ENCODE measurements at places on chromosomes 2 and 18.

GRCh38 chr2:102672107-102672776 lies 52.9 kb downstream of the SLC9A2 start:
- H3K27me3 ChIP-seq: no peaks in the 10 kb centered on the region
- no peak overlapping the region for H3K27ac ChIP-seq
- no peaks in the 10 kb centered on the region for H3K4me1 ChIP-seq
- H3K36me3 ChIP-seq: no peaks in the 10 kb centered on the region
- DNase-seq: no peak
- H3K4me3 ChIP-seq: no peak overlapping the region

DNA sequence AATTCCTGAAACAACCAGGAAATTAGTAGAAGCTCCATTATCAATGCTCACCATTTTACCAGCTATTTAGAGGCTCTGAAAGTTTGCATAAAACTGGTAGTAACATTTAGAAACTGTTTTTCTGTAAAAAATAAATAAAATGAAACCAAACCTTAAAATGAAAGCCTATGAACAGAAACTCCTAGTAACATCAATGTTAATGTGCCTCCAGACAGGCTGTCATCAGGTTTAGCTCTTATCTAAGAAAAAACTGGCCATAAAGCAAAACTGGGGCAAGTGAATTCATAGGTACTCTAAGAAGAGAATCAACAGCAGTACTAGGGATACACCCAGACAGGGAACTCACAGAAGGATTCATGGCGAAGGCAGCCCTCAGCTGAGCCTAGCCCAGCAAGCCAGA lies 8.0 kb downstream of the E2F6 start:
- no peaks in the 10 kb centered on the region for H3K27me3 ChIP-seq
- H3K36me3 ChIP-seq: peaks cover 65% of the 10 kb centered on the region
- no peak overlapping the region for H3K27ac ChIP-seq

DNA sequence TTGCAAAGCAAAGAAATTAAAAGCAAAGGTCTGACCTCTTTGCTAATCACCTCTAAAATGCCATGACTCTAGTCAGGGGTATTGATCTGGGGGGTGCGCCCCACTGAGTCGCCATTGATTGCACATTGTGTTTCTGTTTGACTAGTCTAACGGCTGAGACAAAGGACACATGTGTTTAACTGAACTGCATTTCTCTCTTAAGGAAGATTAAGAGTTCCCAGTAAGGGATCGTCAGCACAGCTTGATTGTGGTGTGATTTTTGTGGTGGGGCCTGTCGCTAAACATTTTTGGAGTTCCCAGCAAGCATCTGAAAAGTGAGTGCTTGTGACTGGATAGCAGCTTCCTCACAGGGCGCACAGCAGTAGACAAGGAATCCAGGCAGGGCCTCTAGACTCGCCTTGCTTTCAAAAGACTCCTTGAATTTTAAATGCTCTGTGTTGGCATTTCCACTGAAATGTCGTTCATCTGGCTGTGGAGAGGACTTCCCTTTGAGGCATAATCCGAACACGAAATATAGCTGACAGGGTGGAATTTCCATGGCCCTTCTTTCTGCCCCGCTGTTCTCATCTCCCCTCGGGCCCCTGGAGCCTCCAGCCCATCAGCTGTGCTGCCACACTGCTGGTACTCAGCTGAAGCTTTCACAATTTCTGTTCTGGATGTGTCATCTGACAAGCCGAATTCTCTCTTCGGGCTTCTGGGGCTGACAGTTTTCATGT lies 126.3 kb downstream of the FAM168B start:
- DNase-seq: no peak
- H3K27me3 ChIP-seq: no peaks in the 10 kb centered on the region
- no peaks in the 10 kb centered on the region for H3K36me3 ChIP-seq
- H3K4me1 ChIP-seq: no peaks in the 10 kb centered on the region

DNA sequence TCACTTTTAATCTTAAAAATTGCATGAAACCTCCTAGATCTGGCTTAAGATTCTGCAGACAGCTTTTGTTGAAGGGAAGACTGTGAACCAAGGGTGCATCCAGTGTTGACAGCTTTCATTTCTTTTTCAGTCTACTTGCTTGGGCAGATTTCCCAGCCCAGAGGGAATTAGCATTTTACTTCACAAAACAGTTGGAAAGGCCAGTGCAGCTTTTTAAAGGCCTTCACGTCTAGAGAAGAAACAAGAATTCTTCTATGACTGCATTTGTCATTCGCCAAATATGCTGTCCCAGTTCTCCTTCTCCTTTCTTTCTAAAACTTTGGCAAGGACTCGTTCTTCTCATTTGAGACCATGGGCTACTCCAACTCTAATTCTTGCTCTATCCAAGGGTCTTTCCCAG lies 17.4 kb downstream of the NTSR2 start:
- no peak overlapping the region for H3K4me3 ChIP-seq
- H3K4me1 ChIP-seq: no peaks in the 10 kb centered on the region
- DNase-seq: no peak
- no peaks in the 10 kb centered on the region for H3K27me3 ChIP-seq

GRCh38 chr2:185608799-185609198 lies 129.8 kb upstream of the FSIP2 start:
- no peaks in the 10 kb centered on the region for H3K27me3 ChIP-seq
- H3K36me3 ChIP-seq: no peaks in the 10 kb centered on the region
- no peaks in the 10 kb centered on the region for H3K4me1 ChIP-seq
- H3K27ac ChIP-seq: no peak overlapping the region

- H3K27ac ChIP-seq: no peak overlapping the region
- H3K4me1 ChIP-seq: no peaks in the 10 kb centered on the region
- no peak overlapping the region for H3K4me3 ChIP-seq
- H3K27me3 ChIP-seq: no peaks in the 10 kb centered on the region
- no peak for DNase-seq
These were observed 2159.1 kb upstream of the CELF4 start for GRCh38 chr18:39724652-39725051.

DNA sequence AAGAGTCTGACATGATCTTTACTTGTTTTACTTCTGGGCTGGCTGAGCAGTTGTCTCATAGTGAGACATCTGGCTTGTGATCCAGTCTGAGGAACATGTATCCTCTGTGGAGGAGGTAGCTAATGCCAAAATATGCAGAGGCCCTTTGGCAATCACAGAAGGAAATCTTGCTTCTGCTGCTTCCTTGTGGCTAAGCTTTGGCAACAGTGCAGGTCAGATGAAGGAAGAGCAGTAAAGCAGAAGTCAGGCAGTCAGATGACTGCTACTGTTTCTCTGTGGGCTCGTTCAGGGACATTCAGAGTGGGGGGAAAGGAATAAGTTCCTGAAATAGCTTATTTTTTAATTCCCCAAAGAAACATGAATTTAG lies 22.3 kb downstream of the DOK1 start:
- H3K4me1 ChIP-seq: peaks cover 8% of the 10 kb centered on the region
- H3K27me3 ChIP-seq: no peaks in the 10 kb centered on the region
- H3K36me3 ChIP-seq: no peaks in the 10 kb centered on the region
- no peak overlapping the region for H3K4me3 ChIP-seq

DNA sequence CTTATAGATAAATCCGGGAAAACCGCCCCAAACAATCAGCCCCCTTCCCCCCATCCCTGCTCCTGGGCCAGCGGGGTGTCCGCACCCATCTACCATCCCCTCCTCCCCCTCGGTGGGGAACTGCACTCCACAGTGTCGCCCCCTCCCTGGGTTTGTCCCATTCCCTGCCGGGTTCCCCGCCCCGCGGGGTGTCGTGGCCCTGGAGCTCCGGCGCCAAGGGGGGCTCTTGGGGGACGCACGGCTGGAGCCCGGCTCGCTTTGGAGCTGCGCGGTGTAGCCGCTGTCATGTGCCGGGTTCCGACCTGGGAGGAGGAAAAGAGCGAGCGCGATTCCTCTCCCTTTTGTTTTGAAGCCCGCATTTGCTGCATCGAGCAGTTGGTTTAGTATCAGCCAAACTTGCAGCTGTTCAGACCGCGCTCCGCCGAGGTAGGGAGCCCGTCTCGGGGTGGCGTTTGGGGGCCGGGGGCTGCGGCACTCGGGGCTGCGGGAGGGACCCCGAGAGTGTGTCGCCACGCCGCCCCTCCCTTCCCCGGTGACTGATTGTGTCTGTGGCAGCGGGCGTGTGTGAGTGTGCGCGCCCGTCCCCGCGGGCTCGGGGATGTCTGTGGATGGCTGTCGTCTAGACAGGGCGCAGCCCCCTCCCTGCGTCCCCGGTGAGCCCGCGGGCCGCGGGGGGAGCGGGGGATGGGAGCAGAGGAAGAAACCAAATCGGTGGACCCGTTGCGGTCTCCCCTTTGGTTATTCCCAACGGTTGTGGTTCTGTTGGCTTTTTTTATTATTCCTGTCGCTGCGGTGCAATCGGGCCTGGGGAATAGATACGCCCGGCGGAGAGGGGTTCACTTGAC lies 797 bp downstream of the CTIF start:
- peak overlapping the region; percentile 76 for H3K4me3 ChIP-seq
- H3K27me3 ChIP-seq: no peaks in the 10 kb centered on the region
- peak; percentile 67 for DNase-seq
- peaks cover 7% of the 10 kb centered on the region for H3K4me1 ChIP-seq

- peaks cover 7% of the 10 kb centered on the region for H3K27me3 ChIP-seq
- DNase-seq: no peak
- no peak overlapping the region for H3K27ac ChIP-seq
- H3K36me3 ChIP-seq: no peaks in the 10 kb centered on the region
These were observed 156.3 kb upstream of the NT5C1B start for GRCh38 chr2:18745431-18746272.

GRCh38 chr2:186612555-186613440 lies 22.9 kb downstream of the ITGAV start:
- H3K4me3 ChIP-seq: no peak overlapping the region
- no peaks in the 10 kb centered on the region for H3K27me3 ChIP-seq
- peaks cover 22% of the 10 kb centered on the region for H3K4me1 ChIP-seq
- peaks cover 39% of the 10 kb centered on the region for H3K36me3 ChIP-seq
- H3K27ac ChIP-seq: no peak overlapping the region

DNA sequence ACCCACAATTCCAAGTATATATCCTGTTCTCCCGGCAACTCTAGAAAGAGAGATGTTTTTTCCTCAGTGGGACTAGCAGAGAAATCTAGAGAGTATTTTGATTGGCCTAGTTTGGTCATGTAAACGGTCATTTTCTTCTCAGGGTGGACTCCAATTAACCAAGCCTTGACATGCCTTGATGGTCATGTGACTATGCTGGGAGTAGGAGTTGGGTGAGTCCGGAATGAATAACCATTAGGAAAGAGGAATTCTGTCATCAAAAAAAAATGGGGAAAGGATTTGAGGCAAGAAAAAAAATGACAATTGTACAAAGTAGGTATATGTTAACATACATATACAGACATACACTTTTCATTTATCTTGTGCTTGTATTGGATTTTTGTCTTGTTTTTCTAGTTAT lies 248.2 kb upstream of the CDH20 start:
- no peak overlapping the region for H3K4me3 ChIP-seq
- H3K4me1 ChIP-seq: no peaks in the 10 kb centered on the region
- H3K27me3 ChIP-seq: no peaks in the 10 kb centered on the region
- H3K27ac ChIP-seq: no peak overlapping the region
- no peaks in the 10 kb centered on the region for H3K36me3 ChIP-seq

GRCh38 chr18:44803019-44803650 lies 122.4 kb downstream of the SETBP1 start:
- H3K27ac ChIP-seq: peak overlapping the region; percentile 65
- no peaks in the 10 kb centered on the region for H3K36me3 ChIP-seq
- H3K4me3 ChIP-seq: no peak overlapping the region
- H3K4me1 ChIP-seq: peaks cover 16% of the 10 kb centered on the region
- H3K27me3 ChIP-seq: no peaks in the 10 kb centered on the region
- peak; percentile 55 for DNase-seq

- no peaks in the 10 kb centered on the region for H3K36me3 ChIP-seq
- no peak overlapping the region for H3K27ac ChIP-seq
- DNase-seq: no peak
- no peaks in the 10 kb centered on the region for H3K4me1 ChIP-seq
- H3K4me3 ChIP-seq: no peak overlapping the region
These were observed 646.7 kb upstream of the CDH2 start for GRCh38 chr18:28823506-28824182.

DNA sequence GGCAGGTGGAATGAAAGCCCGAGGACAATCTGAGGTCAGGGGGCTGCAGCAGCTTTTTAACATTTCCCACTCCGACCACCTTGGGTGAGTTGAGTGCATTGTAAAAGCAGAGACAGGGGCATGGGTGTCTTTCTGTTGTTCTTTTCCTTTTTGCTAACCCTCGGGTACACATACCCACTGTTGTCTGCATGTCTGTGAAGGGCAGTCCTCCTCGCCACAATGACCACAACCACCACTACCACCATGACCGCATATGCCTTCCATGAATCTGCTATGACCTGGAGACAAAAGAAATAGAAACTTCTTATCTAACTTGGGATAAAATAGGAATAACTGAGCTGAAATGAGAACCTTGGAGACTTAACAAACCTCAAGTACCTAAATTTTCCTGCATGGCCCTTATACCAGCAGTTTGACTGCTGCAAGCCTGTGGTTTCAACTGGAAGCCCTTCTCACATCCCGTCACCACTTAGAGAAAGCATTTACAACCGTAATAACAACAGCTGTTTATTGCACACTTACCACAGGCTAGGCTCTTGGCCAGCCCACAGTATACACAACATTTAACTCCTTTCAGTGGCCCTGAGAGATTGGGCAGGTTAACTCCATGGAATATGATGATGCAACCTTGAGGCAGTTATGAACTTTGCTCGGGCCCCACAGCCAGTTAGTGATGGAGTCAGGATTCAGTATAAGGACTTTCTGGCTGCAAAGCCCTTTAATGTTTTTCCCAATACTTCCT lies 80.3 kb downstream of the GYPC start:
- no peaks in the 10 kb centered on the region for H3K27me3 ChIP-seq
- H3K27ac ChIP-seq: no peak overlapping the region
- no peak overlapping the region for H3K4me3 ChIP-seq
- H3K36me3 ChIP-seq: no peaks in the 10 kb centered on the region

DNA sequence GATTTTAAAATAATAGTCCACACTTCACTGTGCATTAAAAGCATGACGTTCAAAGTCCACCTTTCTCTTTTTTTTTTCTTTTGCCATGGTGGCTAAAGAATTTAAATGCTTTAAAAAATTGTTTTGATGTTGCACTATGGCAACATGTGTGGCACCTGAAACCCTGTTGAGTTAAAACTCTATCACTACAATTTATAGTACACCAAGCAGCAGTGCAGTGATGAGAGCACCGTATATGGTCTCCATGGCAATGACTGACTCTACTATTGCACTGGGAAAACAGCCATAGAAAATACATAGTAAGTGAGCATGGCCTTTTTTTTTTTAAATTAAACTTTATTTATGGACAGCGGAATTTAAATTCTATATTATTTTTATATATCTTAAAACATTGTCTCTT lies 298.8 kb downstream of the FIGN start:
- no peaks in the 10 kb centered on the region for H3K36me3 ChIP-seq
- no peak for DNase-seq
- no peak overlapping the region for H3K27ac ChIP-seq
- no peaks in the 10 kb centered on the region for H3K27me3 ChIP-seq
- no peaks in the 10 kb centered on the region for H3K4me1 ChIP-seq
- no peak overlapping the region for H3K4me3 ChIP-seq

GRCh38 chr2:122009561-122009960 lies 254.1 kb downstream of the TSN start:
- no peak overlapping the region for H3K27ac ChIP-seq
- DNase-seq: no peak
- no peaks in the 10 kb centered on the region for H3K4me1 ChIP-seq
- no peaks in the 10 kb centered on the region for H3K36me3 ChIP-seq
- no peaks in the 10 kb centered on the region for H3K27me3 ChIP-seq
